ENCODE measurements at places on chromosomes 7 and 10.
A peak's percentile ranks its signal among the peaks of the same experiment; 100 is the strongest.

- DNase-seq, result no peak
Measured at GRCh38 chr7:20793694-20794394, 7.2 kb upstream of the SP8 start.

DNA sequence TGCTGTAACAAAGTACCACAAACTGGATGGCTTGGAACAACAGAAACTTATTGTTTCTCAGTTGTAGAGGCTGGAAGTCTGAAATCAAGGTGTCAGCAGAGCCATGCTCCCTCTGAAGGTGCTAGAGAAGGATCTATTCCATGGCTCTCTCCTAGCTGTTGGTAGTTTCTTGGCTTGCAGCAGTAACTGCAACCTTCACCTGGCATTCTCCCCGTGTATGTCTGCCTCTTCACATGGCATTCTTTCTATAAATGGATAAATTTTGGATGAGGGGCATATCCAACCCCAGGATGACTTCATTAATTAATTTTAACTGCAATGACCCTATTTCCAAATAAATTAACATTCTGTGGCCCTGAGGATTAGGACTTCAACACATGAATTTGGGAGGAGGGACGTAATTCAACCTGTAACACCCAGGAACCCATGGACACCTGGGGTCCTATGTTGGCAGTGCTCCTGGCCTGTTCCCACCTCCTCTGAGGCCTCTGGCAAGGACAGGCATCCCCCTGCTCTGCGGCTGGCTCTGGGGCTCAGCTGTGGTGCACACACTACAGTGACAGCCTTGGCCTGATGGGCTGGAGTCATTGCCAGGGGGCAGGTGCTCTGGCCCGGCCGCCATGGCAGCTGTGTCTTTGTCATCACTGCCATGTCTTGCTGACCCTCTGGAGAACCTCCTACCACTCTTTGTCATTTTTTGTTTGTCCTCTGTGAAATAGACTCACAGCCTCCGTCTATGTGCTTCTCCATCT is 30.8 kb downstream of the LSMEM1 start:
- no peak for DNase-seq

DNA sequence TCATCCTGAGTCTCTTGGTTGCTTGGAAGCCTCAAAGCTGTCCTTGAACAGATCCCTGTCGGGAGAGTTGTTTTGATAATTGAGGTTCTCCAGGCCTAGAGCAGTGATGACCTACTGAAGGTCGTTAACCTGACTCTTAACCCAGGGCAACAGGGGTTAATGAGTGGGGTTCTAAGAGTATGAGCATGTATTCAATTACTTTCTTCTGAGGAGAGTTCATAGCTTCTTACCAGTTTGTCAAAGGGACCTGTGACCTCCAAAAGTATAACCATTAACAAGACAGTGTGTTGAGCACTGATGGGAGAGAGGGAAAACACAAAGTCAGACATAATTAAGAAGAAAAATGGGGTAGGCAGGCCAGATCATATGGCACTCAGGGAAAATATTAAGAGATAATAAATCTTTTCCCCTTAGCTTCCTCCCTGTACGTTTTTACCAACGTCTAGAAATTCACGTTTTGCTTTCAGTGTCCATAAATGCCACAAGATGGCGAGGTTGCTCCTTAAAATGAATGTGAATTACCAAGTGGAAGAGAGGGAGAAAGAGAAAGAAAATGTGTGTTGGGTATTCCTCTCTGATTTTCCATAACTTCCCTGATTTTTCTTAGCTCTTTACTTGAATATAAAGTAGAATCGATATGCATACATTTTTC is 97.6 kb downstream of the SUGCT start:
- peak; percentile 85 for DNase-seq

GRCh38 chr7:106313456-106313901 is 28.7 kb upstream of the NAMPT start:
- DNase-seq, result peak; percentile 38

DNA sequence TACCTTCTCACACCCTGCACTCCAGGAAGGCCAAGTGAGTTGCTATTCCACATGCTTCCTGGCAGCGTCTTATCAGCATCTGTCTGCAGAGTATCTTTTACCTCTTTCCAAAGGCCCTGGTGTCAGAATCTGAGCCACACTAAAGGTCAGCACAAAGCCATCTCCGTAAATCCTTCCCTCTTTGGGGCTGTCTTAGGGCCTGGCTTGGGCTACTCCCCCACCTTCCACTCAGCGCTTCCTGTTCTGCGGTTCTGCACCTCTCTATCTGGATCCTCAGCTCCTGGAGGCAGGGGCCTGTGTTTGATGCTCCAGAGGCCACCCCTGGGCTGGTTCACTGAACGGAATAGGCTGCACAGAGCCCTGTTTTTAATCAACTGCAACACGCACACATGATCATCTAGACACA is 334.8 kb upstream of the GALNT17 start:
- no peak for DNase-seq

- no peak for DNase-seq
Measured at GRCh38 chr10:70906953-70907636, 18.7 kb upstream of the PCBD1 start.
